ENCODE measurements at places on chromosomes 1 and 21.
A peak's percentile ranks its signal among the peaks of the same experiment; 100 is the strongest.

DNA sequence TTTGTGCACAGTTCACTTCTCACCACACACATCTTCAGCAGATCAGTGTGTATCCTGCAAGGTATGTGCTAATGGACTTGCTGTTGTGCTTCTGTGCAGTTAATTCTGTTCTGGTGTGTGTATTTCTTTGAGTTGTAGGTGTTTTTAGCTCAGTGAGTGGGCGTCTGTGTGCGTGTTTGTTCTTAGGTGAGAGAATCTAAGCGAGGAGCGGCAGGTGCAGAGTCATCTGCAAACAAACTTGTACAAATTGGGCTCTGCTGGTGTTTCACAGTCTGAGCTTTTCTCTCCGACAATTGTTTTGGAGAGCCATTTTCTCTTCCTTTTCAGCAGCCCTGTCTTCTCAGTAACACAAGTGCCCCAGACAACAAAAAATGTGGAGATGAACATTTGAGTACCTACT is 43.6 kb downstream of the ACP6 start:
- DNase-seq = no peak

DNA sequence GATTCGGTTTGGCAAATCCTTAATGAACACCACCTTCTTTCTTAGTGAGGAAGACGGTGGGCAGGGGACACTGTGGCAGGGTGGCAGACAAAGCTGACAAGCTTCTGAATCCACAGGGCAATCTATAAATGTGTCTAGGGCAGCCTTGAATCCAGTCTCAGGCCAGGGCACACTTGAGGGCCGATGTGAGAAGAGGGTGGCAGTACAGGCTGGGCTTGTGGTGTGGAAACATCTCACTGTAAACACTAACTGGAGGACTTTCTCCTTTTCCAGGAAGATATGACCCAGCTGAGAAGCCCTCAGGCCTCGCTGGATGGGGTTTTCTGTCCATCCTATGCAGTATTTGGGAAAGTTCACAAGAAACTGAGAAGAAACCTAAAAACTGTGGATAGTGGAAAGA is 46.5 kb downstream of the PKP1 start:
- DNase-seq = peak; percentile 52

- DNase-seq = peak; percentile 40
Measured at GRCh38 chr21:46127239-46128105, 27.9 kb downstream of the FTCD start.

GRCh38 chr1:239893127-239893731 is 198.5 kb upstream of the FMN2 start:
- DNase-seq = no peak

DNA sequence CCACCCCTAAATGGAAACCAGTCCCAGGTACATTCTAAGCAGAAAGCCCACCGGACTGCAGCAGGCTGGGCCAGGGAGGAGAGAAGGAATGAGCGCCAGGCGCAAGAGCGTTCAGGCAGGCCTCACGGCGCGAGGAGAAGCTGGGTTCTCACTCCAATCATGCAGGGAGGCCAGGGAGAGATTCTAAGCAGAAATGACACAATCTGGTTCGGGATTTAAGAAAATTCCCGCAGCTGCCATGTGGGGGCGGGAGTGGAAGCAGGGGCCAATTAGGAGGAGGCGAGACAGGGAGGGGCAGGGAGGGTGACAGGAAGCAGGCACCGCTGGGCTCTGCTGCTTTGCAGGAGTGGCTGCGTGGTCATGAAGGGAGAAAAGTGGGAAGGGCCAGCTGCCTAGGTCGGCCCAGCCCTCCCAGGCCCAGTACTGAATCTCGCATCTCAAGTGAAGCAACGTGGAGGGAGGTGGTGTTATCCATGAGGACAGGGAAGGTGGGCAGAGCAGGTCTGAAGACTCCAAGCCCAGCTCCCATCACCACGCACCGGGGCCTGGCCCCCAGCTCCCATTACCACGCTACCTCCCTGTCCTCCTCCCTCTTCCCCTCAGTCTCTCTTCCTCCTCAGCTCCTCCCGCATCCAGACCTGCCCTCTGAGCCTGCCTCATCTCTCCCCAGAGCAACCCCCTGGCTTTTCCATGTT is 11.8 kb downstream of the NPHP4 start:
- DNase-seq = peak; percentile 71
